ENCODE measurements at places on chromosomes 12 and 14.

DNA sequence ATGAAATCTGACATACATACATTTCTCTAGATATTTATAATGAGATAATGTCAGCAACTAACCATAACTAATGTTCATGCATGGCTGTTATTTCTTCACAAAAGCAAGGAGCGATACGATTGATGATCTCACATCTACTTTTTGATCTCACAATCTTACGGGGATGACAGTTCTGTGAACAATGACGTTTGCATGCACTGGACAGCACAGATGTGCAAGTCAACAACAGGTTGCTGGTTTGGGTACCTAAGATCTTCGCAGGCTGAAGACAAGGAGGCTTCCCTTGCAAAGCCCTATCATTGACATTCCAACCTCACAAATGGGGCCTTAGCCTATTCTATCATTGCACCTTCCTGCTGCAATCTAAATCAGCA lies 53.6 kb downstream of the C12orf42 start:
- DNase-seq = no peak

DNA sequence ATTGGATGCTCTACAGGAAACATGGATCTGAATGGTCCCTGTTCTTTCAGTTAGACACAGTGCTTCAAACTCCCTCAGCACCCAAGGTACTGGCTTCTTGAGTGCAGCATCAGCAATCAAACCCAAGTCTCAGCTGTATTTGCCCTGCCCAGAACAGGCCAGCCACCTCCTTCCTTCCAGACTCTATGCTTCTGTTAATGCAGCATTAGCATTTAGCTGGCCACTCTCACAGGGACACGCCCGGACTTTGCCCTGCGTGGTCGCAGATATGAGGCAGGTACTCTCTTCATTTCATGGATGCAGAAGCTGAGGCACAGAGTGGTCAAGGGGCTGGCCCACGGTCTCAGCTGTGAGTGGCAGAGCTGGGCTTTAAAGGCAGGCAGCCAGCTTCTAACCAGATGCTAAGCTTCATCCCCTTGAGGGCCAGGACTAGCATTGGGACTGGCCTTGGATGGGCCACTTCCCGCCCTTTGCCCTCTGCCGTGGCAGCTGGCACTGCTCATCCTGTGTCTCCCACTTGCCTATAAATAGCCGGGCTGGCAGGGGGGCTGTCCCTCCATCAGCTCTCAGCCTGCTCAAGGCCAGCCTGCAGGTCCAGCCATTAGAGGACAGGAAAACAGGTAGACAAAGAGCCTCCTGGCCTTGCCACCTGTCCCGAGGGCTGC lies 1.5 kb upstream of the SLC25A47 start:
- no peak for DNase-seq

DNA sequence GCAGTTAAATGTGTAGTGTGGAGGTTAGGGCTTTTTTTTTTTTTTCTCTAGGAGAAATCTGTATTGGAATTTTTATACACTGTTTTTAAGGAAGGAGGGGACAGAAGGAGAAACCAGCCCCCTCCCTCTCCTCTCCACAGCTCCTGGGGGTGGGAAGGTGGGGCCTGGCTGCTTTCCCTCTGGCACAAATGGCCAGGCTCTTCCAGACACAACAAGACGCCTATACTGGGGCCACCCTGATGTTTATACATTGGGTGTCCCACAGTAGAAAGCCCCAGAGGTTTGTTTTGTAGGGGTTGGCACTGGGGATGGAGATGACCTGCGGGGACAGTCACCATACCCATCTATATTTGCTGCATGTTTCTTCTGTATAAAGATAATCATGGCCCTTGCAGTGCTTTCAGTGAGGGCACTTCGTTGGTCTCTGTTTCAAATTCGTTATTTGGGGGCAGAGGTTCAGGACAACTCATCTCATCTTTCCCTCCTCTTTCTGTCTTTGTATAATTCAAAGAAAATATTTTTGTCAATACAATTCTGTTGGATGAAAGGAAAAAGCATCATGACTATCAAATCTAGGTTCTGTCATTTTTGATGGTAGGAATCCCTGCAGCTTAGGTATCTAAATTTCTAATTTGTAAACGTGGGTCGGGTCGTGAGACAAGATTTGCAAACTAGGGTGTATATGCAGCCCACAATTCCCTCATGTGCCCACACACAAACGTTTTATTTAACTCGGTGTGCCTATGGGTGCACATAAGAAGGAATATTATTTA lies 2.3 kb upstream of the HOTAIR start:
- DNase-seq = no peak

DNA sequence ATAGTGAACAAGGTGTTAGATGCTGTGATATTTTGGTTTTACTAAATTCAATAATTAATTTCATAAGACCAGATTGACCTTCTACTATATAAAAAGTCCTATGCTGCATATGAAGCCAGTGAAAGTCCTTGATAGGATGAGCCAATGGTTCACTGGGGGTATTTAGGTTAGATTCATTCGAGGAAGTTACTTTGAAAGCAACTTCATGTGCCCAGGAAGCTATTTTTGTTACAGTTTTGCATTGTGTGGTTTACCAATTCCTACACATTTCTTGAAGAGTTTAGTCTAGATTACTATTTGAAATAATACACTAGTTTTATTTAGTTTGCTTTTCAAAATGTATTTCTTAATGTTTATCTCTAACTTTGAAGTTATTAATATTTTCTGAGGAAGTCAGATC lies 58.5 kb upstream of the RMST start:
- no peak for DNase-seq

All from CD4-positive, alpha-beta T cell treated with Interleukin-17A for 1 hour (primary cell).